Fibroblast of pulmonary artery (primary cell): ENCODE measurements at places on chromosomes 12 and 14.

DNA sequence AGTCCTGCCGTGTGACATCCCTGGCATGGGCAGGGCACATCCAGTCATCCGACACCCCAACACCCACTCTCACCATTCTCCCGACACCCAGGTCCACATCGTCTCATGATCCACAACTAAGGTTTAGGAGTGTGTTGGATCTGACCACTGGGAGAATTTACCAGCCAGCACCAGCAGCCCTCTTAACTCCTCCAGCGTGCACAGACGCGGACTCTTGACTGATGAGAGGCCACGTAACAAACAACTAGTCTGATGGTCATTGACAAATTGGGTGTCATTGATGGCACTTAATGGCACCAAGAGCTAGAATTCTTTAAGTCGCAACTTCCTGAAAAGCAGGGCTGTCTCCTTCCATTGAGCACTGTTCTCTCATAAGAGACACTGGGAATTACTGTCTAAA lies 203.0 kb upstream of the SFSWAP start:
- DNase-seq: no peak

DNA sequence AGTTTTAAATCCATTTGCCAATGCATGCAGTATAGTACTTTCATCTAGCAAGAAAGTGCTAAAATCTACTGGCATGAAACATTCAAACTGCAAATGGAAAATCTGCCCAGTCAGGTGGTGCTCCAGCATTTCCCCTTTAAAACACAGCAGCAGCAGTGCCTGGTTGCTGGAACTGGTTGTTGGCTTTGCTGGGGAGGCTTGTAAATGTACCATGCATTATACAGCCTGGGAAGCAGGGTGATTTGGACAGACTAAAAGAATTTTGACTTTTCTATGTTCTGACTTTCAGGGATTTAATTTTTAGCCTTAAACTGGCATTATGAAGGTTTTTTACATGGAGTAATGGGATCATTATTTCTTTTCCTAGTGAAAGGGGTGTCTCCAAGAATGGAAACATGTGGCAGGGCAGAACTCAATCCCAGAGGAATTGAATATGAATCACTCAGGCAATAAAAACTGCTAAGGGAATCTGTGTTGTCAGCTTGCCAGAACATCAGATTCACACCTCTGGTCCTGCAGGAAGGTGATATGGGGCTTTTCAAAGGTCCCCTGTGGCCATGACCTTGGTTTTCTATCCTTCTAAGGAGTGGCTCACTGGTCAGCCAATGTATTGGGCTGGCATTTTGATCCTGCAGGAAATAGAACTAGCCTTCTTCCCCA lies 9.0 kb upstream of the PAX9 start:
- DNase-seq: no peak

- DNase-seq: no peak
Measured at GRCh38 chr12:12195516-12195915, 71.3 kb downstream of the LRP6 start.

DNA sequence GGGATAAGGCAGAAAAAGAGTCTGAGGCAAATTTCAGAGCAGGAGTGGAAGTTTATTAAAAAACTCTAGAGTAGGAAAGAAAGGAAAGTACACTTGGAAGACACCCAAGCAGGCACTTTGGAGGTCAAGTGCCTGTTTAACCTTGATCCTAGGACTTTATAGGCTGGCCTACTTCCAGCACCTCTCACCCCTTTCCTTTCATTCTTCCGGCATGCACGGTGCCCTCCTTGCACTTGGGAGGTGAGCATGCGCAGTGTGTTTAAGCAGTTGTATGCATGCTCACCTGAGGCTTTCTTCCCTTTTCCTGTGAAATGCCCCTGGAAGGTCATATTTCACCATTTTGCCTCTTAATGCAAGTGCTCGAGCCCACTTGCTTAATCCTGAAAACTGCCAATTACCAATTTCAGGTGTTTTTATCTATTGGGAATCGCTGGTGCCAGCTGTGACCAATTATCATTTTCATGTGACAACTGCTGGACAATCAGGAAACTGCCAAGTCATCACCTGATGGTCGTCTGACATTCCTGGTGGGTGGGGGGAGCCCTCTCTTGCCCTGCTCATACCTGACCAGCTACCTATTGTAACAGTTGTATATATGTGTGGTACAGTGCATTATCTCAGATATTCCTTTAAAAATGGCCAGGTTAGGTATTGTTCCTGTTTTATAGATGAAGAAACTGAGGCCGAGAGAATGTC lies 53.5 kb downstream of the SUDS3 start:
- no peak for DNase-seq
